ENCODE measurements at places on chromosomes 1 and 21.
A peak's percentile ranks its signal among the peaks of the same experiment; 100 is the strongest.

- DNase-seq = no peak
Observed at GRCh38 chr1:118136187-118136941, 48.7 kb downstream of the SPAG17 start.

DNA sequence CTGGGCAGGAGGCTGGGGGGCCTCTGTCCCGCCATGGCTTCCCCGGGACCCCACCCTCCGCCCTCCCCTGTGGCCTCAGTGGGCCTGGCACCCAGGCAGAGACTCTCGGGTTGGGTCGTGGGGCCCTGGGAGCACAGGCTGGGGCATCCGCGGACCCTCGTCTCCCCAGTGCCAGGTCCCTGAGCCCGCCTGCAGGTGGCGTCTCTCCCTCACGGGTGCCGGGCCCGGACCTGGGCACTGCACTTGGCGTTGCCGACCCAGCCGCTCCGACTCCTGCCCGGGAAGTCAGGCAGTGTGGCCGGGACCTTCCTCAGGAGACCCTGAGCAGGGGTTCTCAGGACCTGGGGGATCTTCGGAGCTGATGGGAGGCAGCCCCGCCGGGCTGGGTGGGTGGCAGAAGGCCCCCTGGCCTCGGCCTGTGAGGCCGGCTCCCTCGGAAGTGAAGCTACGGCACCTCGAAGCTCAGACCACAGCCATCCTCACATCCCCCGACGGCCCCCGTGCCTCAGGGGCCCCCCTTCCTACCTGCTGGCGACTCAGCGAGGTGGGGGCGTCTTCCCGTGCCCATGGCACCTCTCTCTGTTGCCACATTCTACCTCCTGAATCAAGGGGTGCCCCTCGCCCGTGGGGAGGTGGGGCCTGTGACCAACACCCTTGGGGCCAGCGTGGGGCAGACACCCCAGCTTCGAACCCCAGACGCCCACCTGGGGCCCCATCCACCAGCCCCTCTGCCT is 6.4 kb upstream of the C1orf159 start:
- peak; percentile 70 for DNase-seq

- peak; percentile 12 for DNase-seq
Observed at GRCh38 chr21:17492415-17493168, 20.3 kb upstream of the CXADR start.

GRCh38 chr1:66764994-66765578 is 12.8 kb downstream of the DYNLT5 start:
- peak; percentile 41 for DNase-seq

DNA sequence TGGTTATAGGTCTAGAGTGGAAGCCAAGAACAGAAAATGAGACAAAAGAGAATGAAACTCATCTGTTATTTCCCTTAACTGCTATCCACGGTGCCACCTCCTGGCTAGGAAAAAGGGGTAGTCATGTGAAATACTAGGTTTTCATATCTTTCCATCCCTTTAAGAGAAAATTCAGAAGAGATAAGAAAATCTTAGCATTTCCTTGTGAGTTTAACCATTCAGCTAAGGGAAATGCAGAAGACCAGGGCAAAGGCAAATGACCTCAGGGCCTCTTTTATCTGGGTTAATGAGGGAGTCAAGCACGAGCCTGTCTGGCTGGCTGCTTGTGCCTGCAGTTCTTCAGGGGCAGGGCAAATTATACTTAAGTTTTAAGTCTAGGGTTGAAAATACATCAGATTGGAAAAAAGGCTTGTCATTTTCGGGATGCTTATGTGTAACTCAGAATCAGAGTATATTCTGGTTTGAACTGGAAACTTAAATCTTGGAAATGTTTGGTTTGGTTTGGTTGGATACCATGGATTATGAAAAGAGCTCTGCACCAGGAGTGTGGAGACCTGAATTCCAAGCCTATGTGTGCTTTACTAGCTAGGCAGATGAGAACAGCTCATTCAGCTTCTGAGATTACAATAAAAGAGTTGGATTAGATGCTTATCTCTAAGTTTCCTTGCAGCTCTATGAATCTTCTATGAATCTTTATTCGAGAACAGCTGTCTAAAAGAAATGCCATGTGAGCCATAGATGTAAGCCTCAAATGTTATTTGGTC is 19.9 kb downstream of the NIBAN1 start:
- no peak for DNase-seq

GRCh38 chr1:27394925-27395324 is 2.5 kb downstream of the GPR3 start:
- no peak for DNase-seq

GRCh38 chr1:29177022-29177705 is 4.5 kb downstream of the SRSF4 start:
- DNase-seq = no peak

- DNase-seq = no peak
Observed at GRCh38 chr21:42117967-42118780, 47.1 kb downstream of the UMODL1 start.

DNA sequence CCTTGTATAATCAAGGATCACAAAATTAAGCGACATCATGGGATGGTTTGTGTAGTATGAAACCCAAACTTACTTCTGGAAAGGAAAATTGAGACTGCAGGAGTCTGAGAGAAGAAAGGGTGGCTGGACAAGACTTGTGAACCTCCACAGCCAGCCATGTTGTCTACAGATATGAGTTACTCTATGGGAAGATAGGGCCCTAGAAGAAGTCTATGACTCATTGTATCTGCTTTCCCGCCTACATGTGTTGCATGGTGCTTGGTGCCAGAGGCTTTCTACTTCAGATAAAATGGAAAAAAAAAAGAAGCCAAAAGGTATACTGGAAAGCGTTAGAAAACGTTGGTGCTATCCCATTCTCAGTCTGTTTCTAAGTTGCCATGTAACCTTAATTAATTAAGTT is 18.7 kb upstream of the OR6N2 start:
- no peak for DNase-seq

DNA sequence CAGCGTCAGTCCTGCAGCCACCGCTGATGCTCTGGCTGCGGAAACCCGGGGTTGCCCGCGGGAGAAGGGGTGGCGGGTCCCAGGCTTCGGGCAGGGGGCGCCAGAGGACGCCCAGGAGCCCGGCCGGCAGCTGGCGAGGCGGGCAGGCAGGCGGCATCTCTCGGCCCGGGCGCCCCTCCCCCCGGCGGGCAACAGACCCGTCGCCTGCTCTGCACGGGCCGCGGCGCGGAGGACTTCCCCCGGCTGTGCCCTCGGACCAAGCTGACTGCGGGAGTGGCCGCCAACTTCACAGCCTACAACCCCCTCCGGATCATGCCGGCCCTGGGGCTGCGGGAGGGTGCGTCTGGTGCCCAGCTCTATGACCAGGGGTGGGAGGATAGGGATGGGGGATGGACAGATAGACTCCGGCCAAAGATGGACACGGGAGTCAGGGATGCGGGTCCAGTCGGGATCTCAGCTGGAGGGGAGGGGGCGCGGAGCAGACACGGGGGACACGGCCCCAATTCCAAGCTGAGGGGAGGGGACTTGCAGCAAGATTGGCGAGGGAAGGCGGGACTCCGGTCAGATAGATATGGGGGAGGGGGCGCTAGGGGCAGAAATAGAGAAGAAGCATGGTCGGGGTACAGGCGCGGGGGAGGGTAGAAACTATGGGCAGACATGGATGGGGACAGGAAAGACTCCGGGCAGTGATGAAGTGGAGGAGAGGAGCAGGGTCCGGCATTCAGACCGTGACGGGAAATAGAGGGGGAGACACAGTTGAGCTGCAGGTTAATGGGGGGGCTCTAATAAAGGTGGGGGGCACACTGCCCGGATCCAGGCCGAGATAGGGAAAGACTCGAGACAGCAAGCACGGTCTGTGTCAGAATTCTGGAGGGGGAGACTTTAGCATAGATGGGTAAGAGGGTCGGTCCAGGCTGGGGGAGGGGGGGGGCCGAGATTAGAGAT is 1.1 kb downstream of the ADGRB2 start:
- peak; percentile 83 for DNase-seq

GRCh38 chr1:8361198-8361849 is 43.4 kb downstream of the SLC45A1 start:
- no peak for DNase-seq

DNA sequence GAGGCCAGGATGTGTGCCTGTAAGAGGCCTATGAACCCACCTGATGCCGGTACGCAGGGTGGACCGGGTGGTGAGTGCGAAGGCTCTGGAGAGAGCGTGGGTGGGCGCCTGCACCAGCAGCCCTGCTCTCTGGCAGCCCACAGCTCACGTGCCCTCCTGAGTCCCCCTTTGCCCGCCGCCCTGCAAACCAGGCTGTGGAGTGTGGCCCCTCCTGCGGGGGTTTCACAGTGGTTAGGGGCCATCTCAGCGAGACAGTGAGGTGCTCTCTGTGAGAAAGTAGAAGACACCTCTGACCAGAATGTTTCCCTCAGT is 22.3 kb downstream of the RHBG start:
- no peak for DNase-seq

DNA sequence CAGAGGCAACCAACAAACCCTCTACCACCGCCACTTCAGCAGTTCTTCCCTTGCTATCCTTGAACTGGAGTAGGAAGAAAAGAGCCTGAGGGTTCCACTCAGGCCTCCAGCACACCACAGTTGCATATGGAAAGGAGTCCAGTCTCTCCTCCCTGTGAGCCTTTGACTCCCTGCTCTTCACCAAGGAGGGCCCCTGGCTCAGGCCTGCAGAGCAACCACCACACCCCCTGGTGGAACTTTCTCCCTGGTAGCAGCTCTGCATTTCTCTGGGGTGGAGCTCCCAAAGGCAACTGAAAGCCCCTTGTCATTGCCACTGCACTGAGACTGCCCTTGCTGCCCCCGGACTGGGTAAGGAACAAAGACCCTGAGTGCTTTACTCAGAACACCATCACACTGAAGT is 1021.5 kb upstream of the ADGRL2 start:
- no peak for DNase-seq

DNA sequence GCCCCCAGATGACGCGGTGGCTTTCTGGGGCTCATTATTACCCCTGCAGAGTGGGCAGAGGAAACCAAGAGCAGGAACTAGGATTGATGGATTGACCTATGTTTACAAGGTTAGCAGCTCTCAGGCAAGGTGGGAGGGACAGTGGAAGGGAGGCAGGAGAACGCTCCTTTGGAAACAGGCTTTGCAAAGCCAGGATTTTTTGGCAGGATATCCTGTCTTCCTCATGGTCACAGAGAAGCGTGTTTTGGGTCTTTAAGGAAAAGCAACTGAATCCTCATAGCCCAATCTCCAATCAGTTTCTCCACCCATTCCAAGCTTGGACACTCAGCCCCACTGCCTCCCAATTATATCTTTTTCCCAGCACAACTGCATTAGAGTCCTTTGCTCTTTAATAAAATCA is 105.6 kb upstream of the SOD1 start:
- no peak for DNase-seq

DNA sequence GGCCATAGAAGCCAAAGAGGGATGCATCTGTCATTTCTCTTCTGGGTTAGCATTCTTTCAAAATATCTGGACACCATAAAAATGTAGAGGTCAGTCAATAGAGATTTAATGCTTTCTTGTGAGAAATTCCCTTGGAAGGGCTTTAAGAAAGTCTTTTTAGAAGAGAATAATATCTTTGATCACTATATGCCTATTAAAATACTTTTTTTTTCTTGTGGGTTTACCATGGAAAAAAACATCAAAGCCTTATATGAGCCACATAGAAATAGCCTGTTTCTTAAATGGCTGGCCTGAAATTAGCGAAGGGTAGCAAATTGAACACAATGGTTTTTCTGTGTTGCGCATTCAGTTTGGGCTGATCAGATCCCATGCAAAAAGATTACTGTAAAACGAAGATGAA is 36.8 kb downstream of the BACE2 start:
- DNase-seq = no peak

GRCh38 chr1:96878640-96879039 is 157.1 kb downstream of the PTBP2 start:
- no peak for DNase-seq

DNA sequence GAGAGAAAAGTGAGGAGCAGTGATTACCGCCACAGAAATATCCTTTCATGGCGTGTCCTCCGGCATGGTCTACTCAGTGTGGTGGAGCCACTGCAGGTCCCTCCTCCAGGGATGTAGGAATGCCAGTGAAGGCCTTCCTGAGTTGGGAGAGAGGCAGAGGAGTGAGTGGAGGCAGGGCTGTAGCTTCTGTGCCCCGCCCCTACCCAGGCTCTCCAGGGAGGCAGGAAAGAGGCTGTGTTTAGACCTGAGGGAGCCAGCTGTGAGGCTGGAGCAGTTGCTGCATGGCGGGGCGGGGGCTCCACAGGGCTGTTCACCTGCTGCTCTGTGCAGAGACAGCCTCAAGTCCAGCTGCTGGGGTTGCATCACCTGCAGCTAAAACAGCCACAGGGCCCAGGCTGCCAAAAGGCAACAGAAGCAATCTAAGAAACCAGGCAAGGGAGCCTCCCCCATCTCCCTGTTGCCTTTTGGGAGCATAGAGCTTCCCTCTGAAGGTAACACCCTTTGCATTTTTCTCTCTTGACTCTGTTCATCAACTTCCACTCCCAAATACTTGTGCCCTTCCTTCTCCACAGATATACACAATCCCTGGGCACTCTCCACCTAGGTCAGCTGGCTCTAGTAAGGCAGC is 801 bp upstream of the ANXA9 start:
- peak; percentile 34 for DNase-seq

- DNase-seq = no peak
Observed at GRCh38 chr1:11486231-11487009, 7.5 kb downstream of the DISP3 start.

- DNase-seq = peak; percentile 72
Observed at GRCh38 chr1:168603501-168604110, 27.2 kb downstream of the XCL1 start.

DNA sequence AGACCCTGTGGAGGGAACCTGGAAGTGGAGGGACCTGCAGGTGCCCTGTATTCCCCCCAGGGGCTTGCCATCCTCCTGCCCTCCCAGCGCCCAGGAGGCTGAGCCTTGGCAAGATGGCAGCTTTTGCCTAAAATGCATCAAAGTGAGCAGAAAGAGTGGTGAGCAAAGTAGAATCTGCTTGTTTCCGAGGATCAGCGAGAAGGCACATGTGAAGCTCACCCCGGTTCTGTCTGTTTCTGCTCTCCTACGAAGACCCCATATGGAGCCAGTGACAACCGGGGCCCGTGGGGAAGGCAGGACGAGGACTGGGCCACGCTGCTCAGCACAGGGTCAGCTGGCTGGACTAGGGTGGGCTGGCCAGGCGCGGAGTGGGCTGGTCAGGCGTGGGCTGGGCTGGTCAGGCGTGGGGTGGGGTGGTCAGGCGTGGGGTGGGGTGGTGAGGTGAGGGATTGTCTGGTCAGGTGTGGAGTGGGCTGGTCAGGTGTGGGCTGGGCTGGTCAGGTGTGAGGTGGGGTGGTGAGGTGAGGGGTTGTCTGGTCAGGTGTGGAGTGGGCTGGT is 5.2 kb upstream of the FNDC10 start:
- no peak for DNase-seq

- no peak for DNase-seq
Observed at GRCh38 chr1:76267631-76268030, 193.1 kb downstream of the ST6GALNAC3 start.

DNA sequence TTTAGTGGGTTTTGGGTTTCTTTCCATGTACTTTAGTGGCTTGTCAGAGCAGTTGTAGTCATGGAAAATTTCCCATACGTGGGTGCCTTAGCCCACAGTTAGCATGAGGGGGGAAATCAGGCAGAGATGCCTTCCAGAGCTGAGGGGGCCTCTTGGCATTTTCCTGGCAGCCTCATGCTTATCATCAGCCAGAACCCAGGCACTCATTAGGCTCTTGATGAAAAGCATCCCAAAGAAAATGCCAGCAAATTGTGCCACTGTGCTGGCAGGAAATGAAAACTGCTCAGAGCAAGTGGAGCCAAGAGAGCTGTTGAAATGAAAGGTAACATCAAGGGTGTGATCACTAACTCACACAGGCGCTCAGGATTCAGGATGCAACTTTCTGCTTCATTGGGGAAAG is 128.0 kb downstream of the TNNI3K start:
- DNase-seq = no peak

- no peak for DNase-seq
Observed at GRCh38 chr1:110017792-110018191, 16.6 kb upstream of the STRIP1 start.

- peak; percentile 87 for DNase-seq
Observed at GRCh38 chr1:17125756-17126237, 6.5 kb upstream of the PADI2 start.
